Naive thymus-derived CD4-positive, alpha-beta T cell (primary cell): ENCODE measurements at places on chromosomes 12 and 14. TPM values are rescaled to one million over a fixed set of nuclear protein-coding genes. Genes with fewer than 3 reads are reported as not detected.

The GPATCH2L gene
- 66.6 TPM for total RNA-seq

The NCAPD2 gene
- total RNA-seq, result 37.7 TPM

The ATXN7L3B gene
- 38.8 TPM for total RNA-seq

The LRP1-AS gene
- total RNA-seq, result not detected in 2 replicates

The GLIPR1L1 gene
- total RNA-seq, result not detected

DNA sequence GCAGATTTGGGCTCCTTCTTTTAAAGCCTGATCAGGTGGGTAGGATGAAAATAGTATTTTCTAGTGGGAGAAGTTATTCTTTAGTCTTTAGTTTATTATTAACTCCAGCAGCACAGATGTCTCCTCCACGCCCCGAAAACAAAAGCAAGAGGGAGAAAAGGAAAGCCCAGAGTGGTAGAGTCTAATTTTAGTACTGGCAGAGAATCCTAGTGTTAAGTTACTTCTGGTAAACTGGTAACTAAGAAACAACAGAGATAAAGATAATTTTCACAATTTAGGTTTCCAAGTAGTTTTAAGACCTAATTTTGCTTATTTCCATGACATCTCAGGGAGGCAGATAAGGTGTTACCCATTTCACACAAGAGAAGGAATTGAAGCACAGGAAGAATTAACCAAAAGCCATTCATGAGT lies 16.3 kb downstream of the ATP5MC2 start:
- no peak for DNase-seq

DNA sequence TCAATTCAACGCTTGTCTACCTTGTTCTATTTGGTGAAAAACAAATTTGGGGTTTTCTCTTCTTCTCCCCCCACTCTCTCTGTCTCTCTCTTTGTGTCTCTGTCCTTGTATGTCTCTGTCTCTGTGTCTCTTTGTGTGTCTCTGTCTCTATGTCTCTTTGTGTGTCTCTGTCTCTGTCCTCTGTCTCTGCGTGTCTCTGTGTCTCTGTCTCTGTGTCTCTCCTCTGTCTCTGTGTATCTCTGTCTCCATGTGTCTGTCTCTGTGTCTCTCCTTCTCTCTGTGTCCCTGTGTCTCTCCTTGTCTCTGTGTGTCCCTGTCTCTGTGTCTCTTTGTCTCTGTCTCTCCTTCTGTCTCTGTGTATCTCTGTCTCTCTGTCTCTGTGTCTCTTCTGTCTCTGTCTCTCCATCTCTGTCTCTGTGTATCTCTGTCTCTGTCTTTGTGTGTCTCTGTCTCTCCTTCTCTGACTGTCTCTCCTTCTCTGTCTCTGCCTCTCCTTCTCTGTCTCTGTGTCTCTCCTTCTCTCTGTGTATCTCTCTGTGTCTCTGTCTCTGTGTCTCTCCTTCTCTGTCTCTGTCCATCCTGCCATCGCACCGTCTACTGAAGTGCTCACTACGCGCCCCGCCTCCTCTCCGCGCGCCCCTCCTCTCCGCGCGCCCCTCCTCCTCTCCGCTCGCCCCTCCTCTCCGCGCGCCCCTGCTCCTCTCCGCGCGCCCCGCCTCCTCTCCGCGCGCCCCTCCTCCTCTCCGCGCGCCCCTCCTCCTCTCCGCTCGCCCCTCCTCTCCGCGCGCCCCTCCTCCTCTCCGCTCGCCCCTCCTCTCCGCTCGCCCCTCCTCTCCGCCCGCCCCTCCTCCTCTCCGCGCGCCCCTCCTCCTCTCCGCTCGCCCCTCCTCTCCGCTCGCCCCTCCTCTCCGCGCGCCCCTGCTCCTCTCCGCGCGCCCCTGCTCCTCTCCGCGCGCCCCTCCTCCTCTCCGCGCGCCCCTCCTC lies 12.8 kb downstream of the LRCOL1 start:
- peak; percentile 12 for DNase-seq

DNA sequence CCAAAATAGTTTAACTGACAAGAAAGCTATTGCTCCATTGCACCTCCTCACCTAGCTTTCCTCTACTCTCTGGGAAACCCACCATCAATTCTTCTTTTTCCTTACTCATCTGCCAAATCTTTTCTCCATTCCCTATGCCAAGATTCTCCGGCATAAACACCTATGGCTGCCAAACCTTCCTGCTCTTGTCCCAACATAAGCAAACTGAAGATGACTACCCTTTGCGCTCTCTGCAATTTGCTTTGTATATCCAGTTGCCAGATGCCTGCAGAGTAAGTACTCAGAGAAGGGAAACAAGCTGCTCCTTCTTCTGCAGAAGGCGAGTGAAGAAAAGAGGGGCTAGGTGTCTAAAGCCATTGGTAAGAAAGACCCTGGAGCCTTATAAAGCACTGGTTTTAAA lies 11.5 kb downstream of the PTGER2 start:
- no peak for DNase-seq

DNA sequence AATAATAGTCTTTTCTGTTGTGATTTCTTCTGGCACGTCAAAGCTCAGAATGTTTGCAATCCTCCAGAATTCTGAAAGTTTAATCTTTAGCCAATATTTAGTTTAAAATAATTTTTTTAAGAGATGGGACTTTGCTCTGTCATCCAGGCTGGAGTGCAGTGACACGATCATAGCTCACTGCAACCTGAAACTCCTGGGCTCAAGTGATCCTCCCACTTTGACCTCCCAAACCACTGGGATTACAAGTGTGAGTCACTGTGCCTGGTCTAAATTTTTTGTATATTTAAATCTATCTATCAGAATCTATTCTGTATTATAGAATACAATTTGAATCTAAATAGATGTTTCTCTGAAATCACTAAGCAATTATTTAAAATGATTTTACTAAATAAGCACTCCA lies 572.7 kb downstream of the VRK1 start:
- no peak for DNase-seq

- no peak for DNase-seq
Observed at GRCh38 chr12:98274430-98275130, 240.8 kb upstream of the TMPO start.

- no peak for DNase-seq
Observed at GRCh38 chr14:84826294-84826693, 703.6 kb upstream of the FLRT2 start.

DNA sequence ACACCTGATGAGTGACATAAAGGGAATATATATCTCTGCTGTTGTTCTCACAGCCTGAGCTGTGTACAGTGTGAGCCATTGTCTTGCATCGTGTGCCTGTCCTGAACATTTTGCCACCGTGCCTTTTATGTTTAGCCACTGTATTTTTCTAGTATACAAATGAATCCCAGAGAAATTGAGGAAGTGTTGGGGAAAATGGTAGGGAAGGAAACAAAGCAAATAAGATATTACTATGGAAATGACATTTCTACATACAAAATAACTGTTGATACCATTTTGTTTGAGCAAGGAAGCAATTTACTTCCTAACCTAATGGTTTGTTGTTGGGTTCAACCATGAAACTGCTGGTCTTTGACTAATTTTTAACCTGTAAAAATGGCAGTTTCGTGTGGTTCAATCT lies 5.5 kb downstream of the PSMA6 start:
- no peak for DNase-seq

- DNase-seq, result no peak
Observed at GRCh38 chr12:6049992-6050391, 74.5 kb downstream of the VWF start.
